Activated naive CD4-positive, alpha-beta T cell treated with anti-CD3 and anti-CD28 coated beads, Interleukin-2, amount 10 ng/mL, durations not matched to agents 7 days and 5 days (primary cell): ENCODE measurements at places on chromosomes 6 and 20.

DNA sequence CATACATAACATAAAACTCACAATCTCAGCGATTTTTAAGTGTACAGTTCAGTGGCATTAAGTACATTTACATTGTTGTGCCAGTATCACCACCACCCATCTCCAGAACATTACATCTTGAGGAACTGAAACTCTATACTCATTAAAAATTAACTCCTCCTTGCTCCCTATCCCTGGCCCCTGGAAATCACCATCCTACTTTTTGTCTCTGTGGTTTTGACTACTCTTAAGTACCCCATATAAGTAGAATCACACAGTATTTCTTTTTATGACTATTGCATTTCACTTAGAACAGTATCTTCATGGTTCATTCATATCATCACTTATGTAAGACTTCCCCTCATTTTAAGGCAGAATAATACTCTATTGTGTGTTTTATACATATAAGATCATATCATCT is 1108.1 kb downstream of the GRIK2 start:
- no peak for DNase-seq

GRCh38 chr6:80105972-80106417 is 476 bp upstream of the BCKDHB start:
- no peak for DNase-seq

DNA sequence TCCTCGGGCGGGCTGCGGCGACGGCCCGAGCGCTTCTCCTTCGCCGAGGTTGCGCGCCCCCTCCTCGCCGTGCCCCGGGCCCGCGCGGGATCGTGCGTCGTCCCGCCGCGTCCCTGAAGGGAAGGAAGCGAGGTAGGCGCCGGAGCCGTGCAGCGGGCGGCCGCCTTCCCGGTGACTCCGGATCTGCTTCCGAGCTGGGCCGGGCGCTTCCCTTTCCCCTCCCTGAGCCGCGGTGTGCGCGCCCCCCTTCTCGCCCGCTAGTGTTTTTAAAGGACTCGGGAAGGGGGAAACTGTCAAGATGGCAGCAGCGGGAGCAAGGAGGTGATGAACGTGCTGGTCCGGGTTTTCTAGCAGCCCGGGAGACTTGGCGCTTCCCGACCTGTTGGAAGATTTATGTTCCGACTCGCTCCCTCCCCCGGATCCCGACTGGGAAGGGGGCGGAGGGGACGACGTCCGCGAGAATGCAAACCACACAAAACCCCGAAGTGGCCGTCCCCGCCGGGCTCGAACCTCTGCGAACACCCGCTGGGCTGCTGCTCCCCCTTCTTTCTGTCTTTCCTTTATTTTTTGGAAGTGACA is 744 bp upstream of the FOXO3 start:
- DNase-seq = peak; percentile 49

- no peak for DNase-seq
Measured at GRCh38 chr6:67606906-67607828, 1027.9 kb upstream of the ADGRB3 start.

DNA sequence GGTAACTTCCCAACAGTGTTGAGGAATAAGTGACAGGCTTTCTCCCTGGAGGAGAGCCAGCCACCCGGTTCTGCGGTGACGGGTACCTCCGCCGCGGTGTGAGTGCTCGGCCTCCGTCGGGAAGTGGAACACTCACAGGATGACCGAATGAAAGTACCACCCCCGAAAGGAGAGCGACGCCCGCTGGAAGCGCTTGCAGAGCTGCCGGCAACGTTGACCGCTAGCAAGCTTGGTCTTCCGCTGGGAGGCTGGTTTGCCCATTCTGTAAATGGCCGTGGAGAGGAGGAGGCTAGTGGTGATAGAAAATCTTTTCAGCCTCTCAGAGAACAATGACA is 614 bp upstream of the TMEM242 start:
- DNase-seq = peak; percentile 53

DNA sequence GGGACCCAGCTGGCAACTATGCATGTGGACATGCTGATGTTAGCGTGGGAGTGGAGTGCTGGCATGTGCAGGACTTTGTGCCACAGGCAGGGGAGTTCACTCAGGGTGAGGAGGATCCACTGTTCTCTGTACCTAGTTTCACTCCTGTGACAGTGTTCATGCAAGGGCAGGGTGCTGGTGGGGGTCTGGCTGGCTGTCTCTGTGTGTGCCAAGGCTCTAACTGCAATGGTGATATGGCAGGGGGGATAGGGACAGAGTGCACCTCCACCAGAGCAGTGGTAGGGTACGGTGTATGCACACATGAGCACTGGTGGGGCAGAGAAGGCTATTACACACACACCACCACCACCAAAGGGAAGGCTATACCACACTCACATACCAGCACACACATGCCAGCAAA is 210.2 kb upstream of the DEFB112 start:
- no peak for DNase-seq

DNA sequence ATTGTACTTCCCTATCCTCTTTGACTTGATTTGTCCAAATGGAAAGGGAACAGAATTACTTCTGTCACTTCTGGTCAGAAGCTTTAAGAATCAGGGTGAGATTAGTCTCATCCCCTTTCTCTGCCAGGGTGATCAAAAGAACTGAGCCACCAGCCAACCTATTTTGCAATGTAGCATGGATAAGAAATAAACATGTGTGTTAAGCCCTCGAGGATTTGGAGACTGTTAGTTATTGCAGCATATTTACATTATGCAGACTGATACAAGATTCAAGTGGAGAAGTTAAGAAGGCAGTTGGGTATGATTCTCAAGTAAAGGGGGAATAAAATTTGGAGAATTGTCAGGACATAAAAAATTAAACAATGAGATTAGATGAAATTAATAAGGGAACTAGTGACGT is 106.0 kb downstream of the FRK start:
- no peak for DNase-seq

DNA sequence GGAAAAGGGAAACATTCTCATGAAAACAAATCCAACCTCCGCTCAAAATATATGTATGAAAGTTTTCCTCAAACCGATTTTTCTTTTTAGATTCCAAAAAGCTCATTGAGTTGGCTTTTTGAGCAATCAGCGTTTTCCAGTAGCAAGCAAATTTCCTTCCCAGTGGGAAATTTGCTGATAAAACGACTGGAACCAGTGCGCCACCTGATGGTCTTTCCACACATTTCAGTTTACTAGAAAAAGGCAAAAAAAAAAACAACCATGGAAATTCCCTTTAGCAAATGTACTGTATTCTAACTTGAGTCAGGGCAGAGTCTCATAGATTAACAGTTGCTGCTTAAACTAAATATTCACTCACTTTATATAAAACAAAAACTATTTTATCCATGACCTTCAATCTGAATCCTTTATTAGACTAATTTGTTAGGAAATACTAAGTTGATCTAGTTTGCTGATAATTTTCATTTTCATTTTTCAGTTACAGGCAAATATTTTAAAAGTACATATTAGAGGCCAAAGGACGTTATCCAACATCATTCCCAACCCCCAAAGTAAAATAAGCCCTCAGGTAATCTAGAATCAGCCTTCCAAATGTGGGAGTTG is 271.5 kb downstream of the FOXA2 start:
- no peak for DNase-seq

GRCh38 chr6:15879371-15880261 is 216.8 kb upstream of the DTNBP1 start:
- DNase-seq = peak; percentile 44

DNA sequence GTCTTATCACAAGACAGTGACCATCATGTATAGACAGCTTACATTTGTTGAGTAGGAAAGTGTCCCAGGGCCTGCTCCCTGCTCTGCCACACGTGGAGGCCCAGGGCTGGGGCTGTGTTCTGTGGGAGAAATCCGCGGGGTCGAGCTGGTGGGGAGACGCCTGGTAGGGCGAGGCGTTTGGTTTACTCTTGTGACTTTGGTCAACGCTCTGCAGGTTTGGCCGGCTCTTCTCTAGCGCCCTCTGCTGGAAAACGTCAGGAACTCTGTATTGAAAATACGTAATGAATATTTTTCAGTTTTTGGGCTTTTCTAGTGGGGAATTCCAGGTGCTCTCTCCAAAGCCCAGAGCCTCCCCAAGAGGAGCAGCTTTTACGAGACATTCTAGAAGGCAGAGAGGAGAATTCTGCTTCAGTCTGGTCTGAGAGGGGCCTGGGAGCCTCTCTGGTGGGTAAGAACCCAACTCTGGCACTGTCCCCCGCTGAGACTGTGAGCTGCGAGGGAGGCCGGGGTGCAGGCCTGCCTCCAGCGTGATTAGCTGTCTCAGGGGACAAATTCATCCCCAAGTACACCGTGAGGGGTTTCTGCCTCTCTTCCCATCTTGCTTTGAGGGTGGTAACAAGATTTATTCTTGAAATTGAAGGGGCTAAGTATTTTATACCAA is 112.6 kb upstream of the RALGAPA2 start:
- peak; percentile 68 for DNase-seq

DNA sequence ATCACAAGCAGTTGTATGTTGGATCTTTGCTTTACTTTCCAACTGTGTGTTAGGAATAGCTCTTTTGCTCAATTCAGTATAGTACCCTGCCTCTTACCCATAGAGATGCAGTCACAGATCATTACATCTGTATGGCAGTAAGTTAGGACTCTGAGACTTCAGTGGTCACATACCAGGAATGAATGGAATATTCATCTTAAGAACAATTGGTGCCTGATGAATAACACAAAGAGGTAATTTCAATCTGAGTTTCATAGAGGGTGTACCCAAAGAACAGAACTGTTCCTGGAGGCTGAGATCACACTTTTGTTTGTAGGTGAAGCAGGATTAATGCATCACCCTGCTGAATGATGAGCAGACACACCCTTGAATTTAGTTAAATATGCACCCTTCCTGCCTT is 28.7 kb upstream of the KIF13A start:
- DNase-seq = no peak

GRCh38 chr6:11601776-11602605 is 64.4 kb downstream of the TMEM170B start:
- DNase-seq = no peak

DNA sequence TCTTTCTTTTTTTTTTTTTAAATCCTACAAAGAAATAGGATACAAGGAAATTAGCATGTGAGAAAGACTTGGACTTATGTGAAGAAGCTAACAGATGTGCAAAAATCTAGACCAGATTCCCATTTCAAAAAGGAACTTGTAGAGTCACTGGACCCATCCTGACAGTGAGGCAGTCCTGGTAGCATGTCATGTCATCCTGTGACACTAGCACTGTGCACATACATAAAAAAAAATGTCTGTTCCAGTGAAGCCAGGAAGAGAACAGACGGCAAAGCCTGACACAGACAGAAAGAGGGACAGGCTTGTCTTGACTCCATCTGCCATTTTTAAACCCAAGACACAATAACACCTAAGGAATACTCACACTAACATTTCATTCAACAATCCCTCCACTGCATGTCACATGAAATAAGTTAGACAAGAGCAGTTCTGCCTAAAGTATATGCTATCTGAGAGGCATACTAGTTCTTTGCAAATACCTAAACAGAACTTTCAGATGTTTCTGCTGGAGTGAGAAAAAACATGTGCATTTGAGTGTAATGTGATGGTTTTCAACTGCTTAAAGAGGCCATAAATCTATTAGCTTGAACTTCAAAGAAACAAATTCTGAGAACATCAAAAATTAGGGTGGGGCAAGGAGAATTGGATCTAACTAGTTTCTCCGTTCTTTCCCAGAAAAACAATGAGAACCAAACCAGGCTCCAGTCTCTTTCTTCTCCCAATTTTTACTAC is 159.6 kb downstream of the BACH2 start:
- no peak for DNase-seq

DNA sequence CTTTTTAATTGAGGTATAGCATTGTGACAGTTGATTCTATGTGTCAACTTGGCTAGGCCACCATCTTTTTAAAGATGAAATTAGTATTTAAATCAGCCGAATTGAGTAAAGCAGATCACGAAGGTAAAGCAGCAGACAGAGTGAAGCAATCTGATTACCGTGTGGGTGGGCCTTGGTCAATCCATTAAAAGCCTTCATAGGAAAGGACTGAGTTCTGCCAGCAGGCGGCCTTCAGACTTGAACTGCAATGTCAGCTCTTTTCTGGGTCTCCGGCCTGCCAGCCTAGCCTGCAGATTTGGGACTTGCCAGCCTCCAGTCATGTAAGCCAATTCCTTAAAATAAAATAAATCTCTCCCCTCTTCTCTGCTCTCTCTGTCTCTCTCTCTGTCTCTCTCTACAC is 22.4 kb upstream of the TGM2 start:
- no peak for DNase-seq

DNA sequence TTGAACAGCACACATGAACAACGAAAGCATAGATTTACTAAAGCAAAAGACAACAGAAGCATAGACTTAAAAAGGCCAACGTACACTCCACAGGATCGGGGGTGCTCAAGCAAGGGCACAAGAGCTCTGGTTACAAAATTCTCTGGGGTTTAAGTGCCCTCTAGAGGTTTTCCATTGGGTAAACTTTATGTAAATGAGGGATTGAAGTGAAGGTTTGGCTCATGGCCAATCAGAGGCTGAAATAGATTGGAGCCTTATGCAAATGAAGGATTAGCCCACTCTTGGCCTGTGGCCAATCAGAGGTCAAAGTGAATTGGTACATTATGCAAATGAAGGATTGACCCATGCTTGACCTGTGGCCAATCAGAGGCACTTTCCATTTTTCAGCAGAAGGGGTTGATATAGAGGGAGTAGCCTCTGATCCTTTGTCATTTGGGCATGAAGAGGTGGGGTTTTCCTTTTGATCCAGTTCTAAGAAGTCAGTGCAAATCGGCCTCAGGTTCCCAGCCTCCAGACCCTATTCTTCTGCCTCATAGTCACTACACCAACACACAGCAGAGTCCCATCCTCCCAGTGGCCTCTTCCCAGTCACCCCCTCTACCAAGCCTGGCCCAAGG is 244.9 kb downstream of the THBS2 start:
- DNase-seq = no peak

GRCh38 chr6:674406-674805 is 17.5 kb upstream of the HUS1B start:
- no peak for DNase-seq

DNA sequence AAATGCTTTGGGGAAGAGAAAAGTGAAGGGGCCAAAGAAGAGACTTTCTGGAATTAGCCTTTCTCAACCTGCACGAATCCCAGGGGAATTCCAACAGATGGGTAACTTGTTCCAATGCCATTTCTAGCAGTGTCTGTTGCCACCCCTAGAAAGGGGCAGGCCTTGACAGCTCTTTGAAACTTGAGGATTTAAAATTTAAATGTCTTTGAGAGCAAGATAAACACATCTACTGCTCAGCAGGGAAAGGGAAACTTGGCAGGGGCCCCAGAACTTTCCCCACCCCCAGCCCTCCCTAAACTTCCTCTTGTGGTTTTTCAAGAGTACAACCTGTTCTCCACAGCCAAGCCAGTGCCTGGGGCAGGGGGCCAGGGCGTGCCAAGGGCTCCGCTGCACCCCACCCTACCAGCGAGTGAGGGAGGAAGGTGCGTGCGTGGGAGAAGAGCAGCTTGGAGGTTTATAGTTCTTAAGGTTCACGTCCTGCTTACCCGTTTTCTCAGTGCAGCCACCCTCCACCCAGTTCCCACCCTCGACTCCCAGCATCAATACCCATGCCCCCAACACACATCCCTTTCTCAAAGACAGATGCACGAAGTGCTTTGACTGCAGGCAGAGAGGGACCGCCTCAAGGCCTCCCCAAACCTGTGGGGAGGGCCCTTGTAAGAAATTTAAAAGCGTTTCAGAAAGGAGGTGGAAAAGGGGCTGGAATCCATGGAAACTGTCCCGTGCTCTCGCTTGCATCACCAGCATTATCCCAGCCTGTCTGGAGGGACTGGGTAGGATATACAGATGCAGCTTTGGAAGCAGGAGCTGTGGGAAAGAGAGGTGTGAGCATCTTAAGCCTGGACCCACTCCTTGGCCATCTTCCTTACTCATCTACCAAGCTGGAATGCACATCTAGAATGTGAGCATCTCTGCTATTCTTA is 4.5 kb upstream of the TAF8 start:
- peak; percentile 87 for DNase-seq
